Suppressor macrophage treated with lipopolysaccharide for 1 hour (primary cell): ENCODE measurements at places on chromosomes 6 and 20.

GRCh38 chr6:168193816-168194721 is 115.1 kb upstream of the FRMD1 start:
- DNase-seq, result no peak

- DNase-seq, result peak; percentile 51
These were observed 608 bp upstream of the EIF2S2 start for GRCh38 chr20:34112600-34113101.

DNA sequence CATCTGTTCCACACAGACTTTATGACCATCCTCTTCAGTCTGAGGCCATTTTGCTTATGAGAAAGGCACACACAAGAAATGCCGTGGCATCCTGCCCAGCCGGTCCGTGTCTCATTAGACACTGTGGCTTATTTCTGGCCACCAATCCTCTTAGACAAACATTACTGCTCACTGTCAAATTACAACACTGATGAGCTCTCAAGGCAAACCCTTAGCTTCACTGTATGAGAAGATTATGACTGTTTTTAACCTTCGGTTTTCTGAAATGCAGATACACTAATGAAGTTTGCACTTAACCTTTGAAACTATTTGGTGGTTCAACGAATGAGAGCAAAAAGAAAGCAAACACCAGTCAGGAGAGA is 50.5 kb upstream of the DST start:
- no peak for DNase-seq

GRCh38 chr6:26611599-26611998 is 14.8 kb downstream of the ABT1 start:
- no peak for DNase-seq

DNA sequence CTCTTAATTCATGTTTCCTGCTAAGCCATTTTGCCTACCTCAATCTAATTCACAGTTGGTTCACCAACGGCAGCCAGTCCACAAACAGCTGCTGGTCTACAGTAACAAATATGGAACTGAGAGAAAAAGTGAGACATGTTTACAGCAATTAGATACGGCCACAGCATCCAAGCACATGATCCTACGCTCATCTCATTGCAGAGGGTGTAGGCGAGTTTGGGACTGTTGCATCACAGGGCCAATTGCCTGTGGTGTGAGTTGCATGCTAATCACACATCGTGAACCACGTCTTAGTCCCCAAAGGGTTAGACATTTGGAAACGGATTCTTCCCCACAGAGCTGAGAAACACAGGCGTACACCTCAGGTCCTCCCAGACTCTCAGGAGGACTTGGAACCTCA is 166.9 kb downstream of the EYA2 start:
- DNase-seq, result peak; percentile 38

DNA sequence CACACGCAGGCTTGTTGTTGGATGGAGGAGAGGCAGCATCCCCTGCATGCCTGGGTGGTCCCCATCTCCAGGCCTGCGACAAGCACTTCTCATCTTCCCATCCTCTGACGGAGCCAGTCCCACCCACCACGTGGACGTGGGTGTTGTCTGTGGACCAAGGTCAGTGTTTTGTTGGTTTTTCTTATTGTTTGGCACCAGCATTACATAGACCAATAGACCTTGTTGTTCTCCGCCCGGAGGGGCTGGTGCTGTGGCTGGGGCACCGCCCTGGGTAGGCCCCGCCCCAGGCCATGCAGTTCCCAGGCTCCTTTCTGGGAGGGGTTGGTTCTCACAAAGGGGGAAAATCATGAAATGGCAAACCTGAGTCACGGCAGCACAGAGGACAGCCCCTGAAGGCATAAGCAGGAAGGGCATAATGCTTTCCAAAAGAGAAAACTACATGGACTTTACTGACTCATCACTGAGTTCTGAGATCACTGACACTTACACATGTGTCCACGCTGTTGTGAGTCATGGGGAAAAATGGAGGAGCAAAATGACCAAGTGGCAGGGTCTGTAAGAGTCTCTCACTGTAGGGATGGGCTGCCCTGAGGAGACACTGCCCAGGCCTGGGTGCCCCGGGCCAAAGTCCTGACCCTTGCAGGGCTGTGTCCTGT is 90.8 kb downstream of the THBS2 start:
- DNase-seq, result peak; percentile 92

- DNase-seq, result peak; percentile 56
These were observed 39.2 kb upstream of the RNF8 start for GRCh38 chr6:37314487-37315156.

DNA sequence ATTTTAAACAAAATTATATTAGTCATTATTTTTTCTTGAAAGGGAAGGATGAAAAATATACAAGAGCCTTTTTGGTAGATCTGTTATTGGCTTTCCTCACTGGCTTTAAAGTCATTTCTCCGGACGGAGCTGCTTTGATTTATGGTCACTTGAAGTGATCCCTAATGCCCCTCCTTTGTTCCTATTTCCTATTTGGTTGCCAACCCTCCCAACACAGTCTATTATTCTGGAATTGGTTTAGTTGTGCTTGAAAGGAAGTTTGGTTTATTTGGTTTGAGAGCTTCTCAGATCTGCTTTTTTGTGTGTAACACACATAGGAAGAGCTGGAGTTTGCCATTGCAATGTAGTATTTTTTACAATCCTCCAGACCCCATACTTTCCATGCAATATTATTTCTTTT is 347.9 kb downstream of the RFPL4B start:
- DNase-seq, result no peak

GRCh38 chr6:28657381-28657768 is 131.7 kb downstream of the GPX5 start:
- DNase-seq, result no peak

DNA sequence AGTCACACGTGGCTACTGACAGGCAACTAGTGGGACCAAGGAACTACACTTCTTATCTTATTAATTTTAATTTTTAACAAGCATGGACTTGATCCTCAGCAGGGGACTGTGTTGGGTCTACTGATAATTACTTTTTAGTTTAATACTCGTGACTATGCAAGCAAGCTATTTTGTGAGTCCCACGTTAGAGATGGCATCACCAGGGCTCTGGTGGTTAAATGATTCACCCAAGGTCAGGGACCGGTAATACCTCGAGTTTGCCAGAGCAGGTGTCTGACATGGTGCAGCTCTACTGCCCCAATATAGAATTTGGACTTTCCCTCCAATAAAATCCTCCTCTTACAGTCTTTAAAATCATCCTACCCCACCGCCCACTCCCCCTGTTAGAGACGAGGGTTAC is 98.6 kb upstream of the RIN2 start:
- no peak for DNase-seq

- DNase-seq, result no peak
These were observed 344.5 kb downstream of the KIF16B start for GRCh38 chr20:16228722-16229121.

GRCh38 chr20:44370639-44371218 is 15.2 kb downstream of the HNF4A start:
- DNase-seq, result no peak

GRCh38 chr6:143112837-143113236 is 52.1 kb downstream of the AIG1 start:
- no peak for DNase-seq

GRCh38 chr20:1567392-1568162 is 10.1 kb upstream of the SIRPD start:
- DNase-seq, result peak; percentile 27

GRCh38 chr20:47876311-47877088 is 91.2 kb upstream of the SULF2 start:
- no peak for DNase-seq

- peak; percentile 75 for DNase-seq
These were observed at the start of gene PLA2G7 for GRCh38 chr6:46734867-46735719. PLA2G7 (minus strand) TSS chr6:46735375; CDS start chr6:46722891, 12,484 bp downstream.

GRCh38 chr6:149560736-149561135 is 5.4 kb upstream of the GINM1 start:
- DNase-seq, result peak; percentile 28

- no peak for DNase-seq
These were observed 389.1 kb downstream of the HTR1B start for GRCh38 chr6:77074037-77074713.
